ENCODE measurements at places on chromosomes 11 and 22. TPM values are rescaled to one million over a fixed set of nuclear protein-coding genes. Genes with fewer than 3 reads are reported as not detected.

Gene ARHGAP8
- total RNA-seq, result 1.4 TPM

GRCh38 chr11:36110668-36111410, 167.0 kb downstream of the LDLRAD3 start:
- no peak for DNase-seq

DNA sequence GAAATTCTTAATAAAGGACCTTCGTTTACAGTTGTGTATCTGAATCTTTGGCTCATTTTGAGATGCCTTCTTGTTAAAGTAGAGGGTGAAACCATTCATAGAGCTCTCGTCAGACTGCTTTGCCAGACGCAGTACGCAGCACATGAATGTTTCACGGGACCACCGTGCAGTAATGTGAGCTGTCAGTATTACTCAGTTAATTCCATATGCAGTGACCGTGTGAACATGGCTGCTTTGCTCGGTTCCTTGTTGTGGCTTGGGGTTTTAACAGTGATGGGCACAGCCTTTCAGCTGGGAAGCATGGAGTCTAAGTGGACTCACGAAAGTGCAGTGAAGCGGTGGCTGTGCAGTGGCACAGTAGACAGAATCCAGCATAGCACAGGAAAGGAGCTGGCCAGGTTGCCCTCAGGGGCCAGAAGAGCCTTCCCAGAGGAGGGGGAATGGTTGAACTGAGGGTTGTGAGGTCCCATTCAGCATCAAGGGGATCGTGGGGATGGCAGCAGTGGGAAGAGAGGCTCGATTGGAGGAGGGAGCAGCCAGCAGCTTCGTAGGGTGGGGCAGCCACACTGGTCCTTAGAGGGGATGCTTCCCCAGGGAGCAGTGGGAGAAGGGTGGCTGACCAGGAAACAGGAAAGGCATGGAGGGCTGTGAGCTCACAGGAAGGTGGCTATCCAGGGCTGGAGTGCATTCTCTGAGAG, 31.4 kb downstream of the PPFIA1 start:
- no peak for DNase-seq

GRCh38 chr11:41404109-41404508, 55.3 kb downstream of the LRRC4C start:
- DNase-seq, result no peak

DNA sequence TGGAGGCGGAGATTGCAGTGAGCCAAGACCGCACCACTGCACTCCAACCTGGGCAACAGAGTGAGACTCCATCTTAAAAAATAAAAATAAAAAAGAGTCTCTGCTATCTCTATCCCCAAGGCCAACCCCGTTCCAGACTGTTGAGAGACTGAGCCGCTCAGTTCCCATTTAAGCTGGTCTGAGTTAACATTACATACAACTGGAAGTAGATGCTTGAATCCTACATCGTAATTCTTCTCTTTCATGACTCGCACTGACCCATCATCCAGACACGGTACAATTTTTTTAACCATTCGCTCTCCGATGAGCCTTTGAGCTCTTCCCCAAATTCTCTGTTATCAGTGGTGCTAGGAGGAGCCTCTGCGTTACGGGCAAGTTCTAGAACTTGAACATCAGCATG, 4.9 kb upstream of the CYTH4 start:
- no peak for DNase-seq

Gene ABCG4
- 2.5 TPM for total RNA-seq

- DNase-seq, result no peak
Observed at GRCh38 chr11:26898799-26899198, 95.1 kb upstream of the FIBIN start.

DNA sequence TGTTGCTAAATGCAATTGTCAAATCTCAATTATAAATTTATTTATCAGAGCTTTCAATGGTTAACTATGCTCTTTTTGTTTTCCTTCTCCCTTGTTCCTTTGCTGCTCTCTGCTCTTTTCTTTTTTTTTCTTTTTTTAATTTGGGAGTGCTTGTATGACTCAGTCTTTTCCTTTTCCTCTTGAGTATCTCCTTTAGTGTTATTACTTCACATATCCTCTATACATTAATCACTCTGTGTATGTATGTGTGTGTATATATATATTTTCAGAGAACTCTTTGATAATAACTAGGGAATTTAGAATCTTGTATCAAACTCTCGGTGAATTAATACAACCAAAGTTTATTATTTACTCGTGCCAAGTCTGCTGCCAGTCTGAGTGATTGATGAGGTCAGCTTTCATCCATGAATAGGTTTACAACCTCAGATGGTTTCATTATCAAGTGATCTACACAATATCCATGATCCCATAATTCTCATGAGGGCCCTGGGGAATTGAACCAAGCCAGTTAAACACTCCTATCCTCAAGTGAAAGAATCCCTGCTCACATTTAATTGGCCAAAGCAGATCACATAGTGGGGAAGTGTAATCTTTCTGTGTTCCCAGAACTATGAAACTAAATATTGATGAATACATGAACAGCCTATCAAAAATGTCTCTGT, 743.4 kb upstream of the CNTN5 start:
- no peak for DNase-seq

DNA sequence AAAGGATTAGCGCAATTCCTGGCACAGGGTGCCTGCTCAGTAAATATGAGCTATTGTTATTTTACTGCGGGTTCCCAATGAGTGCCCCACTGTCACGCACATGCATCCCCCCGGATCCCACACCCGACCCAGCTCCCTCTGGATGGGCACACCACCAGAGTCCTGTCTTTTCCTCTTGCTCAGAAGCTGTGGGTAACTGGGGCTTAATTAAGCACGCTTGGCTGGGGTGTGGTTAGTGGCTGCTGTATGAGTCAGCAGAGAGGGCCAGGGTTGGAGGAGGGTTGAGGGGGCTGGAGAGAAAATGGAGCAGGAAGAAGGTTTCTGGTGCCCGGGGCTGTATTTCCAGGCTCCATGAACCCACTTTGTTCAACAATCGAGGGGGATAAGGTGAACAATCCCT, 30.3 kb upstream of the NECTIN1 start:
- no peak for DNase-seq

- no peak for DNase-seq
Observed at GRCh38 chr11:115169251-115169650, 335.0 kb downstream of the CADM1 start.

Gene RAG2
- total RNA-seq, result not detected

Gene SERPING1
- 9.0 TPM for total RNA-seq

- DNase-seq, result no peak
Observed at GRCh38 chr11:252666-253065, 15.9 kb downstream of the PSMD13 start.

- no peak for DNase-seq
Observed at GRCh38 chr22:49158741-49159564, 668.7 kb downstream of the BRD1 start.

Gene SERPIND1
- total RNA-seq, result 2.7 TPM

DNA sequence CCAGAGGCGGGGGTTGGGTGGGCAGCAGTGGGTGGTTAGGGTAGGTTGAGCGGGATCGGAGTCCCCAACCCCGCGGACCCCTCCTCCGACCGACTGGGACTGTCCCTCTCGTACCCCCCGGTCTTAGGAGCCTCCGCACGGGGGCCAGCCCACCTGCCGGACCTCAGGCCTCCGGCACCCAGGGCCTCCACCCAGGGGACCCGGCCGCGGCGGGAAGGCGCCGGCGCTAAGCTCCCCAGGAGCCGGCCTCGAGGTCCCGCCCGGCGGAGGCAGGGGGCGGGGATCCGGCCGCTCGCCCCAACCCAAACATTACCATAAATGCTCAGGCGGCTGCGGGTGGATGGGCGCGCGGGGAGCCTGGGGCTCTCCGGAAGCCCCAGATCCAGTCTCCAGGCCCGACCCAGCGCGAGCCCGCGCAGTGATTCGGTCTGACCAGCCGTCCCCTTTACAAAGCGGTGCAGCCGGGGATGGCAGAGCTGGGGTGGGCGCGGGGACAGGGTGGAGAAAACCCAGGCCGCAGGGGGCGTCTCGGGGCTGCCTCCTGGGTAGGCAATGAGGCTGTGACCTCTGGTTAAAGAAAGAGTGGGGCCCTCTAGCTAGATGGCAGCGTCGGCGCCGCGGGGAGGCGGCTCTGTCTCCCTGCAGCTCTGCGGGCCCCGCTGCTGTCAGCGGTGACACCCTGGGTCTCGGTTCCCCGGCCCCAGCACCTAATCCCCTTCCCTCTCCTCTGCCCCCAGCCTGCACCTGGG, 4.0 kb upstream of the MCAM start:
- no peak for DNase-seq

- DNase-seq, result no peak
Observed at GRCh38 chr22:22730655-22731373, 86.4 kb downstream of the GGTLC2 start.

DNA sequence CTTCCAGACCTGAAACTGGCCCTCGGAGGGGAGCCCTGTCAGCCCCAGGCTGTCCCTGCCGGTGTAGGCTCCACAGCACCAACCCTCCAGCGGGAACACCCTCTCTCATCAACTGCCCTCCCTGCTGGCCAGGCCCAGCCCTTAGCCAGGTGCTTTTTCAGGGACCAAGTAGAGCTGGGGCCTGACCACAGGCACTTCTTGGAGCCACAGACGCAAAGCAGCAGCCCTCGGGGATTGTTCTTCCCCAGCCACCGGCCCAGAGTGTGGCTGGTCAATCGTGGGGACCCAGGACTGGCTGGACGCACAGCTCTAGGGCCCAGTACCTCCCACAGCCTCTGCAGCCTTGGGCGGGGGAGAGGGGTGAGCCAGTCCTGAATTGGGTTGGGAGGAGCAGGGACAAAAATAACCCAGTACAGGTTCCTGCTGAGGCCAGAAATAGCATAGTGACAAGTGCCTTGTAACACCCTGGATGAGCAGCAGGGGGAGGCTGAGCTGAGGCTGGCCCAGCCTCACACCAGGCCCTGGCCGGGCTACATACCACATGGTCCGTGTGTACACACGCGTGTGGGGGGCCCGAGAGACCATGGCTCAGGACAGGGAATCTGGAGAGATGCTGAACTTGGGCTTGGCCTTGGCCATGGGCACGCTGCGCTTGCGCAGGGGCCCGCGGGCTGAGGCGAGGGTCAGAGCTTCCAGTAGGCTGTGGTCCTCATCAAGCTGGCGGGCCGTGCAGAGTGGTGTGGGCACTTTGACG, 2.0 kb downstream of the KCNJ11 start:
- DNase-seq, result peak; percentile 66

All from occipital lobe (tissue), 3 donors.